ENCODE measurements at places on chromosomes 12 and 14.
A peak's percentile ranks its signal among the peaks of the same experiment; 100 is the strongest.

DNA sequence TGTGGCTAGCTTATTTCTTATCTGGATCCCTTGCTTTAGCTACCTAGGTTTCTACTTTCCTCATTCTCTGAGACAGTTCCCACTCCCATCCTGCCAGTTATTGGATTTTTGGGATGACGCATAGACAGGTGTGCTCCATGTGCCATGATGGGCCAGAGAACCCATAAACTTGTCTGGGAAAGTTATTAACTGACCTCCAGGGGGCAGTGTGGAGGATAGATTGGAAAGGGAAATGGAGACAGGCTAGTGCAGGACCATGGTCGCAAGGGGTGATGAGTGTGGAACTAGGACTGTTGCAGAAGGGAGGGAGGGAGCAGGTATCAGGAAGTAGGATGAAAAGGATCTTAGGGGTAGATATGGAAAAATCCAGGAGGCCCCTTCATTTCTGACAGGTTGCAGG lies 80.3 kb downstream of the ESRRB start:
- DNase-seq, result peak; percentile 47

GRCh38 chr12:87246726-87247125 lies 782.5 kb downstream of the C12orf50 start:
- no peak for DNase-seq

DNA sequence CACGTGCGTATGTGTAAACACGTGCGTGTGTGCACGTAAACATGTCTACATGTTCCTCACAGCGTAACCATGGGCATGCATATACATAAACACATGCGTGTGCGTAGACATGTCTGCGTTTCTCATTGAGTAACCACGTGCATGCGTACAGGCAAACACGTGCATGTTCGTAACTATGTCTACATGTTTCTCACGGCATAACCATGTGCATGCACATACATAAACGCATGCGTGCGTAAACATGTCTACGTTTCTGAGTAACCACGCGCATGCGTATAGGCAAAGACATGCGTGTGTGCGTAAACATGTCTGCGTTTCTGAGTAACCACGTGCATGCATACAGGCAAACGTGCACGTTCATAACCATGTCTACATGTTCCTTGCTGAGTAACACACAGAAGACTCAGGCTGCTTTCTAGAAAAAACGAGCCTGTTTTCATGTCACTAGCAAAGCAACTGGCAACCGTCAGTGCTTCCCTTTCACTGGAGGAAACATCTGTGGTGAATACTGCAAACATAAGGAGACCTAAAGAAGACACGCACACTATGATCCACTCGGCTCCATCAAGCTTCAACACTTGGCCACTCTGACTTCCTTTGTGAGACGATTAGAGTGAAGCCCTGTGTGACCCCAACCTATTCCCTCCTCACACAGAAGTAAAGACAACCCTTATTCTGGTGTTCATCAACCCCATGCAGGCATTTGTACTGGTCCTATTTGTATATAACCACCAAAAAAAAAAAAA lies 28.8 kb downstream of the POLE start:
- DNase-seq, result no peak

DNA sequence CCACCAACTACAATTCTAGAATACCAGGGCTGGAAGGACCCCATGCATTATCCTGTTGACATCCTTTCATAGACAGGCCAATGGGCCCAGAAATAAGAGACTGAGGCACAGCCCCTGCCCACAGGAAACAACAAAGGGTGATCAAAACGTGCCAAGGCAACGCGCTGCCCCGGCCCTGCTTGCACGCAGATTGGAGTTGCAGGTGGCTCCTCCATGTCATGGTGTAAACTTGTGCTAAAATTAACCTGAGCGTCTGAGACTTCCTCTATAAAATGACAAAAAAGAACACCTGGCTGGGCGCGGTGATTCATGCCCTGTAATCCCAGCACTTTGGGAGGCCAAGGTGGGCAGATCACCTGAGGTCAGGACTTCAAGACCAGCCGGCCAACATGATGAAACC lies 30.1 kb downstream of the SPRING1 start:
- DNase-seq, result no peak

GRCh38 chr14:25116607-25117006 lies 66.7 kb upstream of the STXBP6 start:
- no peak for DNase-seq

DNA sequence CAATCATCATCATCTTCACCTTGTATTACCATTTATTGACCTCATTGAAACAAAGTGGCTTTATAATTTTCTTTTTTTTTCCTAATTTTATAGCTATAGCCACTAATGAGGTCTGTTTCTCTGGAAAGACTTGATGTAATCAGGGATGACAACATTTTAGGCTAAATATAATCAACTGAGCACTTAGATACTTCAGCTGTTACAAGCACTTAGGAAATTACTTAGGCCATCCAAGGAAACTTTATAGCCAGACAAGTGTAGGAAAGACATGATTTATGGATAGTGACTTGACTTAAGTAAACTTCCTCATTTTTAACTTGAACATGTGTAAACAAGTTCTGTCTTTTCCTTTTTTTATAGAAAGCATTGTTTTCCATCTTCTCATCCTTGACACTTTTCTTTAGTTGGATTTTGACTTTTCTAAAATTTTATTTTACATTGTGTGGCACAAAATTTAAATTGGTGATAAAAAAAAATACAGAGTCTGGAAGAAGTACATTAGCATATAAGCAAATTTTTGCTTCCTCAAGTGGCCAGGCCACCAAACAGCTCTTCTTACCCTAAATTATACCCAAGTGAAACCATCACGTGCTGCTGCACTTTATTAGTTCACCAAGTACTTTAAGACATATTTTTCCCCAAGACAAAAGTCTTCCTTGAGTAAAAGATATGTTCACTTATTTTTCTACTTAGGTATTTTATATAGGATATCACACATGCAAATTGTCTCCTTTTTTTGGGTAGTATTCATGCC lies 15.1 kb downstream of the CPNE8 start:
- no peak for DNase-seq

DNA sequence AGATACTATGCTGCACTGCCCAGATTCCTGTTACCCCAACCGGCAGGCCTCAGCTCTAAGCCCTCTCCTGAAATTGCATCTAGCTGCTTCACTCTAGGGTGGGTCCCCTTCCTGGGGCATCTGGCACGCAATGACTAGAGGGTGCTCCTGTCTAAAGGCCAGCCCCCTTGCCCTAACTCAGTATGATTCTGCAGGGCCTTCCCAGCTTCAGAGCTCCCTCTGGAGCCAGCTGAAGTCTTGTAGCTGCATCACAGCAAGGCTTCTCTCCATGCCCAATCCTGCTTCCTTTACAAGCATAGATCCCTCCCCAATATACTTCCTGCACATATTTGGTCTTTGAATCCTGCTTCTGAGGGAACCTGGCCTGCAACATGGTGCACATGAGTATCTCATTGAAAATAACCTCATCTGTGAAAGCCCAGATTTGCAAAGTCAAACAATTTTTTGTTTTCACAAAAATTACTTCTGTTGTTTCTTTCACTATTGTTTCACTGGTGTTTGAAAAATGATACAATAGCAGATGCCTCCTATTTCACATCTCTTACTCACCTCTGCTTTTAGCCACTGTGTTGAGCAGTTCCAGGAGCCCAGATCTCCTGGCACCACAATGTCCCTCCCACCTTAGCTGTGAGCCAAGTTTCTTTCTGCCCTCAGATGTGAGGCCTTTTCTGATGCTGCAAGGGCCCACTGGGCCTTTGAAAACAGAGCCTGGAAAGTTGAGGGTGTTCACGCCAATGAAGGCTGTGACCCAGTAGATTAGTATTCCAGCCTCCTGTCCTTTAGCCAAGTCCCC lies 169.5 kb upstream of the EGLN3 start:
- no peak for DNase-seq

- no peak for DNase-seq
Observed at GRCh38 chr14:24062216-24062980, 9.0 kb upstream of the CPNE6 start.

GRCh38 chr12:106031761-106032622 lies 106.8 kb downstream of the NUAK1 start:
- no peak for DNase-seq

DNA sequence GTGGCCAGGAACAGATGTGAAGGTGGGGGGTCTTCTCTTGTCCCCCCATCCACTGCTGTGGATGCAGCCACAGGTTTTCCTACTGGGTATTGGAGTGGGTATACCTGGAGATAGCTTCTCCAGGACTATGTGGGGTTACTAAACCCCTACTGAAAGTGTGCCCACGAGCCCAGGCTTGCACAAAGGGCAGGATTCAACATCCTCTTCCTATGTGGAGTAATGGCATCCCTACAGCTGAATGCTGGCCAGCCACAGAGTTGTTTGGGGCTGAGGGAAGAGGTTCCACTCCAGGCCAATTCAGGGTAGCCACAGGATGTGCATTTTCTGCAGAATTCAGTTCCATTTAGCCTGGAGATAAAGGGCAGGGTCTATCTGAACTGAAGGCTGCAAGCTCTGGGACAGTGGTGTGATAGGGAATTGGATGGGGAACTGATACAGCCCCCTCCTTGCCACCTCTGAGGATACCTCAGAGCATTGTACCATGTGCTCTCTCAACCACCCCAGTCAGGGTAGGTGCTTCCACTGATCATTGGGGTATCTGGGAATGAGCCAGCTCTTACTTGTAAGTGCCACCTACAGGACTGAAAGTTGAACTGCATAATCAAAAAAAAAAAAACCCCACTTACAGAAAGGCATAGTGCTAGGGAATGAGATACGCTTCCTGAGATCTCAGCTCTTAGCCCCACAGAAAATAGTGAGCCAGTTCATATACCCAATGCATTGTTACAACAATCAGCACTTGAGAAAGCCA lies 187.1 kb downstream of the KITLG start:
- no peak for DNase-seq

- DNase-seq, result peak; percentile 84
Observed at GRCh38 chr12:124914392-124915238, at the start of gene UBC. UBC (minus strand) TSS chr12:124914650; CDS start chr12:124913771, 879 bp downstream.

DNA sequence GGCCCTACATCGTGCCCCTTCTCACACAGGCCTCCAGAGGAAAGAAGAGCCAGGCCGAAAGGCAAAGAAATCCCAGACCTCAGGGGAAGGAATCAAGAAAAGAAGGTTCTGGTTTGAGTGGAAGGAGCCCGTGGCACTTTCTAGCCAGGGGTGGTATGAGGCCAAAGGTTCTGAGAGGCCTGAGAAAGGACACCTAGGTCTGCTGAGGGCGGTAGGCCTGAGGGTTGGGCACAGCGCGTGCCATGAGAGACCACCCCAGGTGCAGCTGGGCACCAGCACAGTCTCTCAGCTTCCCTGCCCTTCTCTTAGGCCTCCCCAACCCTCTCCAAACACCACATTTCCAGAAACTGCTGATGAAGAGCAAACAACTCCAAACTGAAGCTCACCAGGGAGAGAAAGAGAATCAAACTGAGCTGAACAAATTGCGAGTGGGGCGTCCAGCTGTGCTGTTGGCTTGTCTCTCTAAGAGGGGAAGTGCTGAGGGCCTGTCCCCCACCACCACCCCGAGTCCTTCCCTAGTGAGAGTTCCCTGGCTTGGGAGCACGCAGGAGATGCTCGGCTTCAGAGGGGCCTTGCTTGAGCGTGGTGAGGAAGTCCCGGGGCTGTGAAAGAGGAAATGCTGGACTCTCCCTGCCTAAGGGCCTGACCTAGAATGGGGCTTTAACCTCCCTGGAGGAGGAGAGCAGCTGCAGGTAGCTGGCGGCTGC lies 184.8 kb downstream of the ZFP36L1 start:
- DNase-seq, result no peak

DNA sequence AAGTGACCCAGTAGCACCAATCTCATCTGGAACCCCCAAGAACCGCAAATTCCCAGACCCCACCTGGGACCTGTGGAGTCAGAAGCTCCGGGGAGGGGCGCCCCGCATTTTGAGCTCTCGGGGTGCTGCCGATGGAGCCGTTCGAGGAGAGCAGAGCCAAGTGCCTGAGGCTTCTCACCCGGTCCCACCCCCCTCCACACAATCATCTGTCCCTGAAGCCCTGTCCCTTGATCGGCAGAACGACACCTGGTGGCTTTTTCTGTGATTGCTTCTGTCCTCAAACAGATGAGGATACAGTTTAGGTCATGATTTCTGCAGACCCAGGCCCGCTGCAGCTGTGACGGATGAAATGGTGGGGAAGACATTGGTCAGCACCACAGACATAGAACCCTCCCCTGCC lies 74.7 kb downstream of the NOC4L start:
- peak; percentile 44 for DNase-seq

DNA sequence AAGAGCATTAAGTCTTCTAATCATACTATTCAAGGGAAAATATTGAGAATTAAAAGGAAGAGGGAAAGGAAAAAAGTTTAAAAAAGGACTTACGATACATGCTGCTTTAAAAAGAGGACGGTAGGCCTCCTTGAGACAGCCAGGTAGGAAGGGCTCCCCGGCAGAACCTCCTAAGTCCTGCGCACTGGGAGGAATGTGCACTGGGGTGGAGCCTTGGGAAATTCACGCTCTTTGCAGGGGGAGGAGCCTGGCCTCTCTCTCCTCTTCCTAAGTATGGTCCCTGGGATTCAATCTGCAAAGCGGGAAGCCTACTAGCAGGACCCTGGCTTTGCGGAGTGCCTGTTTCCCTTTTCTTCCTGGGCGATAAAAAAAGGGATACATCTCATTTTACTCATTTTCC lies 553.0 kb downstream of the RPS29 start:
- DNase-seq, result no peak

- DNase-seq, result no peak
Observed at GRCh38 chr14:21298358-21298757, 18.5 kb downstream of the RPGRIP1 start.

GRCh38 chr12:25792031-25792430 lies 166.5 kb upstream of the RASSF8 start:
- DNase-seq, result no peak

Data from AG08396 (cell line).